KBM-7 (cell line): ENCODE measurements at places on chromosomes 13 and 19.

GRCh38 chr19:54196536-54196935 lies 4.1 kb upstream of the RPS9 start:
- no peak for DNase-seq

GRCh38 chr19:51690454-51691073 lies 2.6 kb upstream of the SPACA6 start:
- DNase-seq: peak; percentile 78

- DNase-seq: no peak
These were observed 35.3 kb upstream of the NPAS1 start for GRCh38 chr19:46984077-46985010.

- DNase-seq: peak; percentile 33
These were observed at the start of gene KLC3 for GRCh38 chr19:45340232-45340898. KLC3 (plus strand) TSS chr19:45340750; CDS start chr19:45345542, 4,792 bp downstream.

DNA sequence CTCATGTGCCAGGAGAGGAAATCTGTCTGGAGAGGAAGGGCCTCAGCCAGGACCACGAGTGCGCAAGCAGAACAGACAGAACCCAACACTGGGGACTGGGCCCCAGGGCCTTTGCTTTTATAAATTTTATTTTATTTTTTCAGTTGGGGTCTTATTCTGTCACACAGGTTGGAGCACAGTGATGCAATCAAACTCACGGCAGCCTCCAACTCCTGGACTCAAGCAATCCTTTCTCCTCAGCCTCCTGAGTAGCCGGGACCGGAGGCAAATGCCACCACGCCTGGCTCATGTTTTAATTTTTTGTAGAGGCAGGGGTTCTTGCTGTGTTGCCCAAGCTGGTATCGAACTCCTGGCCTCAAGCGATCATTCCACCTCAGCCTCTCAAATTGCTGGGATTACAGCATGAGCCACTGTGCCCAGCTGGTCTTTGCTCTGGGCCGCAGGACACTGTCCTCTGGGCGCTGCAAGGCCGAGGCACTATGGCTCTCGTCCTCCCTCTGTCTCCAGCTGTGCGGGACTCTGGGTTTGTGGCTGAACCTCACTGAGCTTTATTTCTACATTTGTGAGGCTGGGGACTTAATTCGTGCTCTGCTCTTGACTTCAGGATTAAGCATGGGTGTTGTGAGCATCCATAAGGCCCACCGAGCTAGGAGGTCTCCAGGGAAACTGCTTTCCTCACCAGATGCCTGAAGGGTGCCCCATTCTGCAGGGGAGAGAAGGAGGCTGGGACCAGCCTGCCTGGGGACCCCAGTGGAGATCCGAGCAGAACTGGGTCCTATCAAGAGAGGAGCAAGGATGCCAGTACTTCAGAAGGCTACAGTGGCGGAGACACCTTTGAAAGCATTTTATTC lies 144.2 kb upstream of the VSTM2B start:
- no peak for DNase-seq

GRCh38 chr13:30666113-30666512 lies 48.4 kb downstream of the USPL1 start:
- DNase-seq: no peak

DNA sequence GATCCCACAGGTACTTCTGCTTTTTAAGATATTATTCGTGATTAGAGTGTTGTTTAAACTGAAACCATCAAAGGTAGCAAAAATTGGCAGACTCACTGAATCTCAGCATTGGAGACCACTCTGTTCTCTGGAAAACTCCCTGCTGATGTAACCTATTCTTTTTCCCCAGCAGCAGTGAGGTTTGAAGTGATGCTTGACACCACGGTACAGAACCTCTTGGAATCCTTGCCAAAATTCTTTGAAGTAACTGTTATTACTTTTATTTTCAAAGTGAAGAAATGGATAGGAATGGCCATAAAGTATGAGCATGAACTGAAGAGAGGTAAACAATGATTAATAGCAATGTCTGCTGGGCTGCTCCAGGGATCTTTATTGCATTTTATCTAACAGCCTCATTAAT lies 66.4 kb upstream of the KL start:
- DNase-seq: no peak

DNA sequence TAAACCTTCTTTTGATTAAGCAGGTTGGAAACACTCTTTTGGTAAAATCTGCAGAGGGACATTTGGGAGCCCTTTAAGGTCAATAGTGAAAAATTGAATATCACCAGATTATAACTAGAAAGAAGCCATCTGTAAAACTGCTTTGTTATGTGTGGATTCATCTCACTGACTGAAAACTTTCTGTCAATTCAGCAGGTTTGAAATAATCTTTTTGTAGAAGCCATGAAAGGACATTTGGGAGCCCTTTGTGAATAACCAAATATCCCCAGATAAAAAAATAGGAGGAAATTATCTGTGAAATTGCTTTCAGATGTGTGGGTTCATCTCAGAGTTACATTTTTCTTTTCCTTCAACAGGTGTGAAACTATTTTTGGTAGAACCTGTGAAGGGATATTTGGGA lies 1690.7 kb downstream of the UQCRFS1 start:
- no peak for DNase-seq

DNA sequence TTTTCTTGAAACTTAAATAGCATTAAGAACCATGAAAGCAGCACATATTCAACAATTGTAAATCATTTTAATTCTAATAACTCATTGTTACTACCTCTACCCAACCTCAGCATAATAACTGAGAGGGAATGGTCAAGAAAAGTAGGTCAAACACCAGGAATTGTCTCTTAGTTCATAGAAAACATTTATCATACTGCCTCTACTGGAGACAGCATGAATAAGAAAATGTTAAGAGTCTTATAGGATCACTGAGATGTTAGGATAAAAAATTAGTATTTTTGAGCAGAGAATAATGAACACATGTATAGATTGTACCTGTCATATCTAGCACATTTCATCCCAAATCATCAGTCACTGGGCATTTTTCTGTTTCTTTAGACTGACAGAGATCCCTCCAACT lies 515.3 kb downstream of the PCDH9 start:
- no peak for DNase-seq

DNA sequence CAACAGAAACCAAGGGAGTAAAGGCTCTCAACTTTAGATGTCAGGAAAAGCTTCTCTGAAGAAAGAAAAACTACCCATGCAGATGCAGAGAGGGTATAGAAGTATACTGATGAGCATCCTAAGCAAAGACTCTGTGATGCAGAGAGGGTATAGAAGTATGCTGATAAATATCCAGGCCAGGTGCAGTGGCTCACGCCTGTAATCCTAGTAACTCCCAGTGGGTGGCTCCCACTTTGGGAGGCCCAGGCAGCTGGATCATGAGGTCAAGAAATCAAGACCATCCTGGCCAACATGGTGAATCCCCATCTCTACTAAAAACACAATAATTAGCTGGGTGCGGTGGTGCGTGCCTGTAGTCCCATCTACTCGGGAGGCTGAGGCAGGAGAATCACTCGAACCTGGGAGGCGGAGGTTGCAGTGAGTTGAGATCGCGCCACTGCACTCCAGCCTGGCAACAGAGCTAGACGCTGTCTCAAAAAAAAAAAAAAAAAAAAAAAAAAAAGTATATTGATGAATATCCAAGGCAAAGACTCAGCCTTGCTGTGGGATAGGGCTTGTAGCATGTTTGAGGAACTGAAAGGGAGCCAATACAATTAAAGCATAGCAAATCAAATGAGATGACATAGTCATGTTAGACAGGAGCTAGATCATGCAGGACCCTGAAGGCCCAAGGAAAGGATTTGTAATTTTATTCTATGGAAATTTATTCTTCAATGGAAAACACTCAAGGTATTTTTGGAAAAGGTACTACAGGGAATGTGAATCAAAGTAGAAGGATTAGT lies 14.9 kb downstream of the UBL3 start:
- no peak for DNase-seq

GRCh38 chr13:26822146-26822545 lies 61.6 kb upstream of the GPR12 start:
- no peak for DNase-seq

DNA sequence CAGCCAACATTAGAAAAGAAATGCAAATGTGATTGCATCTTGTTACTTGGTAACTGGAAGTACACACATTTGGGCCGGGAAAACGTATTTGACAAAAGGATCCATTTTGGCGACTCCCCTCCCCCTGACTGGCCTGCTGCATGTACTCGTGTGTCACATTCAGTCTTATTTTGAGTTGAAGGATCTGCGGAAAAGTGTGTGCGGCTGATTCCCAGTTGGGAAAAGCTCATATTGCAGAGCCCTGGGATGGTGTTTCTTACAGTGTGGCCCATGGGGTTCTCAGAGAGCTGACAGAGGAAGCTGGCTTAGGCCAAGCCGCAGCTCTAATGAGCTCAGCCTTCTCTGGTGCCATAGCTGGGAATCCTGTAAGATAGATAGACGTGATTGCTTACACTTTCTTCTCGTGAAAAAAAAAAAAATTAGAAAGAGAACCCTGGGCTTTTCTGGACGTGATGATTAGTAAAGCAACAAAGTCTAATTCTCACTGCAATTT lies 170.3 kb upstream of the ARGLU1 start:
- DNase-seq: no peak

DNA sequence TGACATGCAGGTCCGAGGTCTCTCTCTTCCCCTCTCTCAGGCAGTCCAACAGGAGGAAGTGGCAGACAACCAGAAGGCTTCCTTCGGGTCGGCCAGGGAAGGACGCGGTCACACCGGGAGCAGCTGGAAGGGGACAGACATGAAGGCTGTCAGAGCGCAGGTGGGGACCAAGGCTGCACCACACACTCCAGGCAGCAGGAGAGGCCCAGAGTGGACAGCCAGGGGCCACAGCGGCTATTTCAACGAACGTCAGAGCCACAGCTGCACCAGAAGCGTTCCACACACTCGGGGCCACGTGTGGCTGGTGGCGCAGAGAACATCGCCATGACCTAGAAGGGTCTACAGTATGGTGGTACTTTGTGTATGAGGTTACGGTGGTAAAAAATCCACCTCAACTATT lies 16.0 kb upstream of the SLC39A3 start:
- DNase-seq: no peak

GRCh38 chr13:109387471-109387870 lies 398.9 kb downstream of the IRS2 start:
- DNase-seq: no peak

DNA sequence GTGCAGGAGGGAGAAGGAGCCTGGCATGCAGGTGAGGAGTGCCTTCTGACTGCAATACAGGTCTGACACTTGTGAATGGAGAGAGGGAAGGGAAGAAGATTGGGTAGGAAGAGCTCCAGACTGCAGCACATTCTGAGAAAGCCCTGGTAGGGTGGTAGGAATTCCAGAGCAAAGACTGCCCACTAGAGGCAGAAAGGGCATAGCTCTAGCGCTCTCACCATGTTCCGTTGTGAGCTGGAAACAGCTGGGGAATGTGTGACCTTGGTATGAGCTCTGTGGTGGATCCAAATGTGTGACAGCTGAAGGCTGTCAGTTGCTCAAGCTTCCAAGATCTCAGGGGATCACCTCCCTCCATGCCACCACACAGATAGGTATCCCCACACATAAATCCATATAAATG lies 2.9 kb upstream of the MTUS2 start:
- no peak for DNase-seq

DNA sequence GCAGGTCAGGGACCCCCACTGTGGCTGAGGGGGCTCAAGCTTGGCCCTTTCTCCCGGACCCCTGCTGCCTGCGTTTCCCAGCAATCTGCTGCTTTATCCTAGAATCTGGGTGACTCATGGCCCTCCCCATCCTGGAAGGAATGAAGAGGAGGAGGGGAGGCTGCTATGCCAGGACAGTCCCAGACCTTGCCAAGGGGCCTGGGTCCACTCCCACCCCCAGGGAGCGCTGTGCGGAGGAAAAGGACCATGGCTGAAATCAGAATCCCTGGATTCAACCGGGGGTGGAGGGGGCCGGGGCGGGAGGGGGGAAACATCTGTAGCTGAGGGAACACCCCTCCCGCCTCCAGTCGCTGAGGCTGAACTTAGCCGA lies 20.5 kb downstream of the ZNF114 start:
- DNase-seq: no peak

- DNase-seq: peak; percentile 91
These were observed 3.2 kb downstream of the CCDC194 start for GRCh38 chr19:17390665-17391370.

DNA sequence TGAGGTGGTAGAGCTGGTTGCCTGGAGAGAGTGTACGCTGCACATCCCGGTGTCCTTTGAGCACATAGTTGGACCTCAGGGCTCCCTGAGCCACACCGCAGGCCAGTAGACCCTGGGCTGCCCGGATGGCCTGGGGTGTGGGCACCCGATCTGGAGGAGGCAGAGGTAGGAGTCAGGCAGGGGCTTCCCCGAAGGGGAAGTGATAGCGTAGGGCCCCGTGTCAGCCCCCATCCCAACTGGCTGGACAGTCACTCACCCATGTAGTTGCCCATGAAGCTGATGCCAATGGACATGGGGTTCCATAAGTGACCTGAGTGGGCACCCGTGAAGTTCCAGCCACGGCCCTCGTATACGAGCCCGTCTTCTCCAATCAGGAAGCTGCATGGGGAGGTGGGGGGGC lies 3.6 kb downstream of the PGLYRP1 start:
- DNase-seq: no peak

DNA sequence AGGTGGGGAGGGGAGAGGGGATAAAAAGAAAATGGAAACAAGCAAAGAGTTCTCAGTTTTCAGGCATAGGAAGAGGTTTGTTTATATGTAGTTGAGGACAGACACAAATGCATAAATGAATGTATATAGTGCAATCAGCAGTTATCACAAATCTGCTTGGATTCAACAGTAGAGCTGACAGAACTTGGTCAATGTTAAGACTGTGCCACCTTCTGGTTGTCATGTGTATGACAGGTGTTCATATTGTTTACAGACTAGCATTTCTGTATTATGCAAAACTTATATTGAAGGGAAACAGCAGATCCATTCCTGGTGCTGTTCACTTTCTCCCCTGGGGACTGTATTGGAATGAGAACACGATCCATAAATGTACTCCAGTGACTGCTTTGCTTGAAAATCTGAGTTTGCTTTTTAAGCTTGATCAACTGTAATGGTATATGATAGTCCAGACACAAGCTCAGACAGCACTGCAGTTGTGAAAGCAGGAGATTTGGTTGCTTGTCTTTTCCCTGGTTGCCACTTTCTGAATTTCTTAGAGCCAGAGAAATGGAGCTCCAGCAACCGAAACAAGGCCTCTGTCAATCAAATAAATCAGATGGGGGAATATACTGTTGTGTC lies 319.5 kb upstream of the OBI1 start:
- DNase-seq: peak; percentile 53

DNA sequence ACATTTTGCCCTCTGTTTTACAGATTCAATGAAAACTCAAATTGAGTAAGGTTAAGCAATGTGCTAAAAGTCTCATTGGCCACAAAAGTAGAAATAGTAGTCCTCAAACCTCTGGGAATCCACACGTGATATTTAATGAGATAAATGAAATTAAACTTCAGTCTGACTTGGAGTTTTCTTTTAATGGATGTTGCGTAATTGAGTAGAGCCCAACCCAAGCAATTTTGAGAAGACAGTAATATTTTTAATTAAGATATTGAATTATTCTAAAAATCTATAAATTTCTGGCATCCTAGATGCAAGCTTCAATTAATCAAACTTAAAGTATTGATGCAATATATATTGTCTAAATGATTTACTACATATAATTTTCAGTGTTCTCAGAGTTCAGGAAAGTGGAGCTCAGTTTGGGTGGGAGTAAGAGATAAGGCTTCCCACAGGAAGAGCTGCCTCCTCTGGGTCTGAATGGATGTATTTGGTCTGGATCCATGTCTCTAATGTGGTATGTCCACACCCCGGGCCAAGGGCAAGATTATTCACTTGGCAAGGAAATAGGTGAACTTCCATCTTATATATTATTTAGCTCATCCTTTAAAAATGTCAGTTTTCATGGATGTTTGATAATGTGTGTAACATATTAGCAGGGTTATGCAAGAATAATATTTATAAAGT lies 6.9 kb downstream of the MBNL2 start:
- no peak for DNase-seq
